ENCODE measurements at places on chromosomes 4 and X.

GRCh38 chr4:109065006-109065405 is 237.5 kb downstream of the COL25A1 start:
- no peak for DNase-seq

GRCh38 chr4:56674984-56675383 is 6.1 kb downstream of the HOPX start:
- DNase-seq = no peak

GRCh38 chr4:108155373-108155772 is 13.4 kb downstream of the LEF1 start:
- DNase-seq = no peak

- DNase-seq = peak; percentile 93
Observed at GRCh38 chr4:156946516-156947424, 24.8 kb downstream of the PDGFC start.

DNA sequence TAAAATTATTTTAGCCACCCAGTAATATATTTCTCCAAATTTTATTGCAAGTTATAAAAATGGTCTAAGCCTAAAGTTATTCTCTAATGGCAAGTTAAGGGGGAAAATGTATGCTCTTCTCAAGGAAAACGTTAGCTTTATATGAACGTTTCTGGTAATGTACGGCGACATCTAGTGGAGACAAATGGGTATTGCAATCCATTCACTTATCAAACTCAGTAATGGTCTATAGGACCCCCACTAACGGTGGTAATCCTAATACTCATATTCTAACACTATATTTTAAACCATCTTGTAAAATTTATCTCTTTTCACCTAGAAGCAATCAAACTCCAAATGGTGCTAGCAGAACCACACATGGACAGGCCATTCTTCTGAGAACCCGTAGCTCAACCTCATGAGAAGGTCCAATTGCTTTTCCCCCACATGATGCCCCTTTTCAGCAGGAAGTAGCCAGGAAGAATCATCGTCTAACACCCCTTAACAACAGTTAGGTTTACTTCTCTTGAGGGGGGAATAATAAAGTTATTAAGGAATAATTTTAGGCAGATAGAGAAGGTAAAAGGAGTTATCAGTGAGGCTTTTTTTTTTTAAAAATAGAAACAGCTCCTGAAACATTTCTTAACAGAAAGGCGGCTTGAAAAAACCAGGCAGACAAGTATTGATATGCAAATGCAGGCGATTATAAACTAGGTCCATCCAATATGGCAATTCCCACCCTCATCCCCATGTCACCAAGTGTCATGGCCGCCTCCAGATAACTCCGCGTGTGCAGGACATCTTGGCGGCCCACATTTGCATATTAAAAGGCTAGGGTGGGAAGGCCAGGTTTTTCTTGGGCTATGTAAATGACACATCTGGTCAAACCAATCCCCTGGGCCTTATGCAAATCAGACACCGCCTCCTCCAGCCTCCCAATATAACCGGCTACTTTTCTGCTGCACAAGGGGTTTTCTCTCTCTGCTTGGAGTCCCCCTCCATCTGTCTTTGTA is 35.0 kb downstream of the NUDT11 start:
- DNase-seq = no peak

GRCh38 chr4:78772526-78773091 is 3.5 kb upstream of the BMP2K start:
- DNase-seq = no peak

GRCh38 chr4:106503116-106504050 is 134.8 kb upstream of the GIMD1 start:
- DNase-seq = no peak

DNA sequence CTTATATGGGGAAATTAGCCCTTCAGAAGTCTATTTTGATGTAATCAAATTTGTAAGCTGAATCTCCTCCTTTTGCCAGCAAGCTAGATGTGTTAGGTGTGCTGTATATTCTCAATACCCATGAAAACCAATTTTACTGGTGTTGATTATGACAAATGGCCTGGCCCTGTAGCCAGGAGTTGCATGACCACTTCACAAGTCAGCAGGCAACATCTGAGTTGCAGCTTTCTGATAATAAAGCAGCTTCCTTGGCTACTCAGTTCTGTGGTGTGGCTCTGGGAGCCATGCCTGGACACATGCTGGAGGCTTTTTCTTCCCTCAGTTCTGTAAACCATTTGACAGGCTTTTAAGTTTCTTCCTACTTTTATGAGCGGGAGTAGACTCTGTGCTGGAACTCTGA is 154.1 kb upstream of the CXCL13 start:
- no peak for DNase-seq

DNA sequence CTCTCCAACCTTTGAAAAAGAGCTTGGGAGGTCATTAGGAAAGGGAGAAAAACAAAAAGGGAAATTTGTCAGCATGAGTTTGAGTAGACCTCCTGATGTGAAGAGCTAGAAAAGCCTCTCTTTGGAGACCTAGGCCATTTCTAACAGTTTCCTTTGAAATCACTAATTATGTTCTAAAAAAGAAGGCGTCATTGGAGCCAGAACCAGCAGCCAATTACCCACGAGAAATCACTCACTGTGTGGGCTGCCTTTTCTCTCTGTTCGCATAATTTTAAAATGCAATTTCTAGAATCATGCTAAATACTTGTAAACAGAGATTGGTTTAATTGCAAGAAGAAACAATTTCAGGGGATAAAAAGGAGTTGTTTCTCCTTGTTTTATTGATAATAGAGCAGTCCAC is 246.3 kb upstream of the GATB start:
- no peak for DNase-seq

GRCh38 chrX:10598540-10598939 is 21.8 kb downstream of the MID1 start:
- no peak for DNase-seq

- no peak for DNase-seq
Observed at GRCh38 chr4:97525236-97525635, 618.0 kb downstream of the STPG2 start.

DNA sequence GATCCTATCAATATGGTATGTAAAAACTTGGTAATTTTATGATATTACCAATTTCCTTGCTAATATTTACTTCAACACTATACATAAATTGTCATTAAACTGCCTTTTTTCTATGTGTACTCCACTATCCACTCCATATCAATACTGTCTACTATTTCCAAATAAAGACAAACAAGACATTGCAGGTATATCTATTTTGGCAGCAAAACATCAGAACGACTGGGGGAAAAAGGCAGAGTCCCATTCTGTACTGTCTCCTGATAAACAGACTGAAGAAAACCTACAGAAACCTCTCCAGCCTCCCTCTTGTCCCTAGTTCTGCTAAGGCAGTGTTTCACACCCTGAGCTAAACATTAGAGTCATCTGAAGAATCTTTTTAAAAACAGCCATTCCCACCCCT is 96.6 kb downstream of the ATRX start:
- no peak for DNase-seq

- DNase-seq = no peak
Observed at GRCh38 chr4:147809211-147809610, 77.3 kb downstream of the ARHGAP10 start.

GRCh38 chr4:156765277-156765676 is 206.3 kb downstream of the PDGFC start:
- no peak for DNase-seq
